Stimulated activated CD4-positive, alpha-beta T cell treated with anti-CD3 and anti-CD28 coated beads, Interleukin-12 subunit alpha, Interleukin-12 subunit beta, amount 100 ng/mL, for 24 hours (primary cell): ENCODE measurements at places on chromosomes 7 and 10.

- DNase-seq, result no peak
Measured at GRCh38 chr7:105132335-105132734, 118.3 kb downstream of the KMT2E start.

- DNase-seq, result no peak
Measured at GRCh38 chr7:137967143-137968018, 34.5 kb downstream of the CREB3L2 start.

DNA sequence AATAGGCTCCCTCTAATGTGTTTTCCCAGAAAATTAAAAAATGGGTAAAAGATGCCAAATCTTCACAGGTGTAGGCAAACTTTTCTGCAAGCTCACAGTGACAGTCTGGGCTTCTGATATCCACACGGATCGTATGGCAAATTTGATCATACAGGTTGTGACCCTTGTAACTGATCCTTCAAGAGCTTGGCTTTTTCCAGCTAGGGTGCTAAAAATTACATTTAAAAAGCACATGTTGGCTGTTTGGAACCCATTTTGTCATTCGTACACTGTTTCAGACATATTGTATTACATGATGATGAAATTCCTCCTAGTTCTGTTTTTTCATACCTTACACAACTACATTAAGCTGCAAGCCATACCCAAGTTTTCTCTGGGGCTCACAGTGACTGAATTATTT, 138.7 kb downstream of the GFRA1 start:
- no peak for DNase-seq

DNA sequence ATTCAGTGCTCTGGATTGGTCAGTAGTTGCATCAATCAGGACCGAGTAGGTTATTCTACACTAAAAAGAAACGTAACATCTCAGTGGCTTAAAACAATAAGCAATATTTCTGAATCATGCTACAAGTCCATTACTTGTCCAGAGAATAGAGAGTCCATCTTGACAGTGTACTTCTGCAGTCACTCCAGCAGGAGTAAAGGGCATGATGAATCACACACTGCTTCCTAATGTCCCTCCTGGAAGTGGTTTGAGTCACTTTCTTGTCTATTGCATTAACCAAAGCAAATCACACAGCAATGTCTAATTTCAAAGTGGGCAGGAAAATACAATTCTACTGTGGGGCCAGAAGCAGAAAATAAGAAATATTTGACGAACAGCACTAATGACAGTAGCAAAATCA, 124.8 kb downstream of the TSPAN12 start:
- DNase-seq, result no peak

- DNase-seq, result no peak
Measured at GRCh38 chr7:908159-908581, 31.8 kb downstream of the GET4 start.

- DNase-seq, result no peak
Measured at GRCh38 chr10:43047288-43047970, 29.4 kb upstream of the RET start.

- no peak for DNase-seq
Measured at GRCh38 chr10:74153123-74153522, 2.1 kb downstream of the ADK start.

DNA sequence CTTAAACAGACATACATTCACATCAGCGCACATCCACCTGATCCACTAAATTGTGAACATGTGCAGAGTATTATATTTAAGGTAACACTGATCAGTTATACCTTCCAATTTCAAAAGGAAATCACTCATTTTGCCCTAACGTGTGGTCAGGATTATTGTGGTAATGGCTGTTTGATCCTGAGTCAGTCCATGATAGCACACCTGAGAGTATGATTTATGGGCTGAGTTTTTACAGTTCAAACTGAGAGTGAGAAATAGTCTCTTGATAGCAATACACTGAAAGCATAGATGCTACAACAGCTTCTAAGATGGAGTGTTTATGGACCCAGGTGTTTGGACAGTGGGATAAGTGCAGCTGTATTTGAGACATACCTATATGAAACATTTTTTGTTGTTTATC, 96.7 kb downstream of the KIF20B start:
- DNase-seq, result no peak

- DNase-seq, result no peak
Measured at GRCh38 chr7:1397491-1398327, 61.6 kb downstream of the MICALL2 start.

DNA sequence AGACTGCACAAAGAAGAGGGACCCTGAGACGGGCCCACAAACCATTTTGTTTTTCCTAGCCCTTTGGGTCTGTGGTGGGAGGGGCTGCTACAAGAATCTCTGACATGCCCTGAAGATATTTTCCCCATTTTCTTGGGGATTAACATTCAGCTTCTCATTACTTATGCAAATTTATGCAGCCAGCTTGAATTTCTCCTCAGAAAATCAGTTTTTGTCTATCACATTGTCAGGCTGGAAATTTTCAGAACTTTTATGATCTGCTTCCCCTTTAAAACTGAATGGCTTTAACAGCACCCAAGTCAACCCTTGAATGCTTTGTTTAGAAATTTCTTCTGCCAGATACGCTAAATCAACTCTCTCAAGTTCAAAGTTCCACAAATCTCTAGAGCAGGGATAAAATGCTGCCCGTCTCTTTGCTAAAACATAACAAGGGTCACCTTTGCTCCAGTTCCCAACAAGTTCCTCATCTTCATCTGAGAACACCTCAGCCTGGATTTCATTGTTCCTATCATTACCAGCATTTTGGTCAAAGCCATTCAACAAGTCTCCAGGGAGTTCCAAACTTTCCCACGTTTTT, 560.0 kb upstream of the KCND2 start:
- no peak for DNase-seq

DNA sequence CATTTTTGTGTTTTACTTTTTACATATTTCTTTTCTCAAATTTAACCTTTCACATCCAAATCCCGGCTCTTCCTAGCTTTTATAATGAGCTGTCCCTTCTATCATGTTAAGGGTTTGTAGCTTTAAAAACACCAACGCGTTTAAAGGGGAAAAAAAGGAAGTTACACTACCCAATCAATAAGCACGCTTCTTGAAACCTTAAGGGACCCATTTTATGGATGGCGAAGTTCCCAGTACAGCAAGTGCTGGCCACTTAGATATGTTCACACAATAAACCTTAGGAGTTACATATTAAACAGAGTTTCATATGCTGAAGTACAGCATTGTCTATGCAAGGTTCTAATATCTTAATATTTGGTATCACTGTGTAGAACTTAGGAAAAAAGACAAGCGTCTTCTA, 1.8 kb downstream of the GNG11 start:
- no peak for DNase-seq

DNA sequence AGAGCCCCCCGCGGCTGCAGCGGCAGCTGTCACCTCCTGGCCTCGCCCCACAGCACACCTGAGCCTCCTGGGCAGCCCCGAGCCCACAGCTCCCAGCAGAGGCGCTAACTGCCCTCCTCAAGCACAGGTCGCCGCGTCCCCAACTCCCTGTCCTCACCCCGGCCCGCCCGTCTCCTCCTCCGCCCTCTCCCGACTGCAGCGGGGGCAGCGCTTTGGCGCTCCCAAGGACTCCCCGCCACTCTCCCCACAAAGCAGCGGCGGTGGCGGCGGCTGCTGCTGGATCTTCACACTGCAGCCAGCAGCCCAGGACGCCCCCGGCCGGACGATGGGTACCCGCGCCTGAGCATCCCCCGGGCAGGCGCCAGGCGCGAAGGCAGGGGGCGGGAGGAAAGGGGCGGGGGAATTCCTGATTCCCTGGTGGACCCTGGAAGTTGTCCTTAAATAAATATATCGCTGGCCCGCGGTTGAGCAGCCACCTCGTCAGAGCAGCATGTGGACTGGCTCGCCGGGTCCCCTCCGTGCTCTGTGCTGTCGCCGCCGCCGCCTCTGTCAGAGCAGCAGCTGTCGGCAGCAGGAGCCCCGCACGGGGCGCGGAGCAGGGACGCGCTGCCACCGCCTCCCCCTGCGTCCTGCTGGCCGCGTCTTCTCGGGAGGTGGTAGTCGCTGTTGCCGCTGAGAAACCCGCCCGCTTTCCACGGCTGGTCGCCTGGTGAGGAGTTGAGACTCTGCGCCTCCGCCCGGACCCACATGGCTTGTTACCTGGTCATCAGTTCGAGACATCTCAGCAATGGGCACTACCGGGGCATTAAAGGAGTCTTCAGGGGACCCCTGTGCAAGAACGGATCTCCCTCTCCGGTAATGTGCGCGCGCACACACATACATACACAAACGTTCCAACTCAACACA, at the start of gene ZNF804B:
TSS of gene ZNF804B (plus strand) at position 471 of the 906 bp plus-strand sequence. CDS start at position 748, 277 bp downstream.
- no peak for DNase-seq

DNA sequence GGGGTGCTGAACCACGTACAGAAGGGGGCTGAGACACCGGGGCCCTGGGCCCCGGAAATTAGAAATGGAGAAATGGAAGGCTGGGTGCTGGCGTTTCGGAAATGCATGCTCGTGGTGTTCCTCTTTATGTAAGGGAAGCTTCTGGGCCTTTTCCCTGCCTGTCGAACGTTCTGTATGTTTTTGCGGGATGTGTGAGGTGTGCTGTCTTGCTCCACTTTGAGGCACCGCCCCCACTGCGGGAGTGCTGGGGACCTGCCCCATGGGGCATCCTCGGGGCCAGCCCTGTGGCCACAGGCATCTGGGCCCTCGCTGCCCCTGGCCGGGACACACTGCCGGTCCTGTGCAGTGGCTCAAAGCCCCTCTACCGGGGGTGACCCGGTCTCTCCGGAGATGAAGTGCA, 1.7 kb upstream of the VENTX start:
- DNase-seq, result no peak

GRCh38 chr10:99276848-99277486, 41.3 kb upstream of the HPSE2 start:
- DNase-seq, result no peak

- DNase-seq, result no peak
Measured at GRCh38 chr7:22277375-22277774, 79.6 kb downstream of the RAPGEF5 start.

GRCh38 chr7:136134503-136134902, 157.3 kb upstream of the MTPN start:
- DNase-seq, result no peak

DNA sequence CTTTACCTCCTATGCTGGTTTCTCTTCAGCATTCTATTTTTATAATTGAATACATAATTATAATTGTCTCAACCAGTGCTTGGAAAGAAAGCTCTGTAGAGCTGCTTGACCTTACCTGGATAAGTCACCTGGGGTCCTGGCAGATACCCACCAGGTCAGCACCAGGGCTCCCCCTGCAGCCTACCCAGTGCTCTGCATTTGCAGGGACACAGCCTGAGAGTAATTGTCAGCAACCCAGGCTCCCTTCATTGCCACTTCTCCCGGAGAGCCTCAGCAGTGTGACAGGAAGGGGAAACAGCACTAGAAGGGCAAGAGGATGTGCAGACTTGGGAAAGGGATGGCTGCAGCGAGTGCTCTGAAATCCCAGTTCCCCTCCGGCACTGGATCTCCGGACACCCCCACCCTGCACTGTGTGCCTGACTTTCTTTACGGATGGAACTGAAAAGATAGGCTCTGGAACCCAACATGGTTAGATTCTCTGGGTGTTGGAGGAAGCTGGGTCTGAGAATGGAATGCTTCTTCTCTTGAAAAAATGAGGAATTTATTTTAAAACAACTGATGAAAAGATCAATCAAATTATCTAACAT, 11.4 kb upstream of the PAX4 start:
- no peak for DNase-seq

- DNase-seq, result no peak
Measured at GRCh38 chr10:23106331-23107072, 11.1 kb downstream of the MSRB2 start.

GRCh38 chr7:157276091-157276561, 60.7 kb upstream of the DNAJB6 start:
- DNase-seq, result no peak

DNA sequence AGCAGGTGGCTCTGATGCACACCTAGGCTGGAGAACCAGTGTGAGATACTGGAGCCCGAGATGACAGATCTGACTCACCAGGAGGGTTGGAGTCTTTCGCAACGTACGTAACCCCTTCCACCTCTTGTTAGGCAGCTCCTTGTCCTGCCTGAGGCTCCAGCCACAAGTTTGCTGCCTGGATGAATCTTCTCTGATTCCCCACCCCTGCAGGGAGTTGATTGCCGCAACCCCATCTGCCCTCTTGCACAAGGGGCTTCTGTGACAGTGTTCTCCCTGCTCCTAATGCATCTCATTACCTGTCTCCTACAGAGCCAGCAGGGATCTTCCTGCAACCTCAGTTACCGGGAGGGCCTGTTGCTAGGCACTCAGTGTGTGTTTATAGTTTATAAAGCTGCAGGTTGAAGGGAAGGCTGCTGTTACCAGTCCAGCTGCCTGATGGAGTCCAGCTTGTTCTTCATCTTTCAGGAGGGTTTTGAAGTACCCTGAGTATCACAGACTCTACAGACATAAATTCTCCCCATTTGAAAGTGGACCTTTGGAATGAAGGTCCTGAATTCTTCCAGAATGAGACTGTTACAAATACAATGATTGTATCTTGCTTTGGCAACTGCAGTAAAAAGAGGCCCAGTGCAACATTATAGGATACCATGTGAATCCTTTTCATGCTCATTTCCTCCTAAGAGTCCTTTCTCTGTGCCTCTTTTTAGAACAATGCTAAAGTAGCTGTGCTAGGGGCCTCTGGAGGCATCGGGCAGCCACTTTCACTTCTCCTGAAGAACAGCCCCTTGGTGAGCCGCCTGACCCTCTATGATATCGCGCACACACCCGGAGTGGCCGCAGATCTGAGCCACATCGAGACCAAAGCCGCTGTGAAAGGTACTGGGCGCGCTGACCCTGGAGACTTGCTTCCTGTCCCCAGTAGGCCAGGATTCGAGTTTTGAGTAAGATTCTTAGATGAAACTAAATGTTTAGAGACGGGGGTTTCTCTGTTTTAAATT, 6.5 kb downstream of the MDH2 start:
- no peak for DNase-seq

DNA sequence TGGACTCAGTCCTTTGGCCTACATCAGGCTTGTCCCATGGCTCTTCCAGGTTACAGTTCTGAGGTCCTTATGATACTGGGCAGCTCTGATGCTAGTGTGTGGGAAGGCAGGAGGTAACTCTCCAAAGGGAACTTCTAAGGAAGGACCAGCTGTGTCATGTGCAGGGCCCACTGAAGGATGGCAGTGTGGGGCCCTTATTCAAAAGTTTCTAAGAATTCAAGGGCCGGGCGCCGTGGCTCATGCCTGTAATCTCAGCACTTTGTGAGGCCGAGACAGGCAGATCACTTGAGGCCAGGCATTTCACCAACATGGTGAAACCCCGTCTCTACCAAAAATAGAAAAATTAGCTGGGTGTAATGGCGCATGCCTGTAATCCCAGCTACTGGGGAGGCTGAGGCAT, 254.2 kb upstream of the HABP2 start:
- no peak for DNase-seq

- no peak for DNase-seq
Measured at GRCh38 chr7:77544518-77544917, 7.4 kb downstream of the PTPN12 start.

DNA sequence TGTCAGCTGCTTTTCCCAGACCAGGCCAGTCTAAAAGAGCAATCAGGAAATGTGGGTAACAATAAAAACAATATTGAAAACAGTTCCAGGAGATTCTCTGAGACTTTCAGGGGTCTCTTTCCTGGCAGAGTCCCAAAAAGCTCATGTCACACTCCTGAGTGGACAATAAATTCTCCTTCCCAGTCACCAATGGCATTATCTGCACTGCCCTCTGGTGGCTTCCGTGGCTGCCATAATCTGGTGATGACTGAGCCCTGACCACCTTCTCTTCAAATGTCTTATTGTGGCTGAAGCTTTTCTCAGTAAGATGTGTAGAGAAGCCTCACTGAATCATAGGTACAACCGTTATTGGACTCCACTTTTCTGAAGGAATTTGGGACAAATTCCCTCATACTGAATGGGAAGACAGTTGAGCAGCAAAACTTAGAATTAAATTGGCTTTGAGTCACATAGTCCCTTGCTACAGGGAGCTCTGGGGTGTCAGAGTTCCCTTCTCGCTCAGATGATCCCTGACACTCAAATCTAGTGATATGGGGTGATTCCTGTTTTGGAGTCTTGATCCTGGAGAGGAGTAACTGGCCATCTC, 24.4 kb upstream of the ASAH2 start:
- peak; percentile 5 for DNase-seq
